ENCODE measurements at places on chromosomes 6 and 20.

- DNase-seq: no peak
Observed at GRCh38 chr6:4441981-4442434, 306.6 kb upstream of the ECI2 start.

- no peak for DNase-seq
Observed at GRCh38 chr6:106527979-106528378, 101.3 kb downstream of the RTN4IP1 start.

GRCh38 chr6:78324213-78324612 is 543.1 kb upstream of the IRAK1BP1 start:
- DNase-seq: no peak

DNA sequence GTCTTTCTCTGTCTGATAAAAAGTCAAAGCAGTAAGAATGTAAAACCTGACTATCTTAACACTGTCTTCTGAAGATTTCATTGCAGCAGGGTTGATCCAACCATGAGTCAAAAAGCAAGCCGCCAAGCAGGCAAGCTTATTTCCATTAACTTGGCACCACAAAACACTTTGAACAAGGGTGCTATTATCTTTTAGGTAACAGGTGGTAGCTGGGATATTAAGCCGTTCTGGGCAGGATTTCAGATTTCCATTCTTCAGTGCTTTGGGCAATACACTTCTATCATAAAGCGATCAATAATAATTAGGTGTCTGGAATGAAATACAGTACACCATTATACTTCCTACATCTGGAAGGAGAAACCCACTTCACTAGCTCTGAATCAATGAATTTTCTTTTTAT is 181.9 kb downstream of the TBC1D7 start:
- no peak for DNase-seq

GRCh38 chr20:8480597-8480996 is 348.5 kb downstream of the PLCB1 start:
- no peak for DNase-seq

GRCh38 chr6:78701407-78701806 is 165.9 kb upstream of the IRAK1BP1 start:
- DNase-seq: no peak

DNA sequence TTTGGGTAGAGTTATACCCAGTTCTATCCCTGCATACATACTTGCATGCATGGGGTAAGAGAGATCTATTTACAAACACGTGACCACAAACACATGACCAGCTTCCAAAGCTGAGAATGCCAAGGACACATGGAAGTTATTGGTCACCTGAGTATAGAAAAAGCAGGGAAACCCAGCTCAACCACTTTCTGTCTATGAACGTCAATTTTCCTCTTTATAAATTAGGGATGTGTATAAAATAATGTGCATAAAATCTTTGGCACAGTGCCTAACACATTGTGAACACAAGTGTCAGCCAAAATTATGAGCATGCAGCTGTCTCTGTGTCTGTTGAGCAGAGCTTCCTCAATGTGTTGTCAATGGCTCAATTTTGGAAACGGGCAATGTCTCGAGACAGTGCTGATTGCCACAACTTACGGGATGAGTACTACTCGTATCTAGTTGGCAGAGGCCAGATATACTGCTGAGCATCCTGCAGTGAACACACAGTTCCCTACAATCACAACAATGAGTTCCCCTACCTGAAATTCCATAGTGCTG is 44.9 kb downstream of the TPD52L1 start:
- no peak for DNase-seq

DNA sequence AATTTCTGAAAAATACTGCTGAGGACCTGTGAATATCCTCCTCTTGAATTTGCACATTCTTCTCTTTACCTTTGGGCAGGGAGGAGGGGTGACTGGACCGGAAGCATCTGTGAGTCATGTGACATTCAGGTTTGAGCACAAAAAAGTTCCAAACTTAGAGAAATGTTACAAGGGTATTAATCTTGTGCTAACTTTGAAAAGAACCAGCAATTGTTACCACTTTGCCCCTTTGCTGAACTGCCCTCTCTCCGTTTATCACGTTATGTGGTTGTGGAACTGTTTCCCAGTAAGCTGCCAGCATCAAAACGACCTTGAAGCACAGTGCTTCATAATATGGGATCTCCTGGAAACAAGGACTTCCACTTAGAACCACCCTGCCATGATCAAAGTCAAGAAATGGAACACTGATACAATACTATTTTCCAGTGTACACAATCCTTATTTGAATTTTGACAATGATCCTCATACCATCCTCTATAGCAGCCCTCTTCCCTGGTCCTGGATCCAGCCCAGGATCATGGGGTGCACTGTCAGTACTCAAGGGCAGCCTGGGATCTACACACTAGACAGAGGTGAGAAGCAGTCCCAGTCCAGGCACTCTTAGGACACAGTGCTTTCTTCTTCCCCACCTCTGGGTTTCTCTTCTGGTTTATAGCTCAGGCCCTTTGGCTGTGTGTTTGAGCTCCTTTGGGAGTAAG is 2.3 kb upstream of the TUBB1 start:
- no peak for DNase-seq

GRCh38 chr20:45470262-45470931 is 844 bp downstream of the WFDC2 start:
- DNase-seq: no peak

DNA sequence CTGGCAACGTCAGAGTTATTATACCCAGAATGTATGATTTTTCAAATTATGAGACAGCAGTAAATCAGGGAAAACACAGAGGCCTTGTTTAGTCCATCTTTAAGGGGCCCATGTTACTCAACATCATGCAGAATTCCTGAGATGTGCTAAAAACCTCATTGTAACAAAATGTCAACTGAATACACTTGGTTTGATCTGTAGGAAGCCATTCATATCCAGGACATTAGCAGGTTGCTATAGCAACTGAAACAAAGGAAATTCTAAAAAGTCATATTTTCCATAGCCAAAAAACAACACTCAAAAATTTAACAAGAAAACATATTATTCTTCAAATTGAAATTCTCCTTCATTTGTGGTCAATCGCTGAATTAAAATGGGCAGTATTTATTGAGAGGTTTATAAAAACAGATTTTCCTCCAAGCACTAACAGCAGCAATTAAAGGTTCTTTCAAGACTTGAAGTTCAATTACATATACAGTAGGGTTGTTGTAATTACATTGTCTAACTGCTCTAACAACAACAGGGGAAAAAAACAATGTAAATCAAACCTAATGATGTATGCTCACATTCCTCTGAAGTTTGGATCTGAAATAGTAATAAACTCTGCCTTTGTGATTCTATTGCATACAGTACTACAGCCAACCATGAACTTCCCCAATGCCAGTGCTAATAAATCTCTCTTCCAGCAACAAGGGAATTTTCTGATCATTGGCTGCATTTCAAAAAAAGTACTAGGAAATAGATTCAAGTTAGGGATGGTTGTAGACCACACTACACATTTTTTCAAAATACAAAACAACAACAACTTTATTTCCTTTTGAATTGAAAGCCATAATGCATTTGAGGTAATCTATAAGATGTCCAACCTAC is 34.9 kb downstream of the COL12A1 start:
- no peak for DNase-seq

GRCh38 chr20:6348908-6349307 is 226.1 kb upstream of the FERMT1 start:
- DNase-seq: no peak

DNA sequence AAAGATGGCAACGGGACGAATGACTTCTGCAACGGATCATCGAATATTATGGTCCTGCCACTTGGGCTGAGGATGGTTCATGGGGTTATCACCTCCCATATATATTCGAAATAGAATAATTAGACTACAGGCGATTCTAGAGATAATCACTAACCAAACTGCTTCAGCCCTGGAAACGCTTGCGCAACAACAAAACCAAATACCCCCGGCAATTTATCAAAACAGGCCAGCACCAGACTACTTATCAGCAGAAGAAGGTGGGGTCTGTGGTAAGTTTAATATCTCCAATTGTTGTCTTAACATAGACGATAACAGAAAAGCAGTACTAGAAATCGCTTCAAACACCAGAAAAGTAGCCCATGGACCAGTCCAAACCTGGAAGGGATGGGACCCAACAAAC is 31.0 kb upstream of the ULBP3 start:
- DNase-seq: no peak

DNA sequence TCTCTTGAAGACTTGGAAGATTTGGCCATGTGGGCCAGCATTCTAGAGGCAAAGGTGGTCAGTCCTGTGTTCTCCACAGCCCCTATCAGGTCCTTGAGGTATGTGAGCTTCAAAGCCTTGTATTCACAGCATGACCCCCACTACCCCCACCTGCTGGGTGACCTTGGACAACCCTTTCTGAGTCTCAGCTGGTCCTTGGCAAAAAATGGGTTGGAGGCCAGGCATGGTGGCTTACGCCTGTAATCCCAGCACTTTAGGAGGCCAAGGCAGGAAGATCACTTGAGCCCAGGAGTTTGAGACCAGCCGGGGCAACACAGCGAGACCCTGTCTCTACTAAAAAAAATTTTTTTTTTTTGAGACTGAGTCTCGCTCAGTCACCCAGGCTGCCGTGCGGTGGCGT is 42.6 kb downstream of the UBE2V1 start:
- no peak for DNase-seq

GRCh38 chr20:38680500-38681306 is 43.6 kb upstream of the SLC32A1 start:
- DNase-seq: no peak

DNA sequence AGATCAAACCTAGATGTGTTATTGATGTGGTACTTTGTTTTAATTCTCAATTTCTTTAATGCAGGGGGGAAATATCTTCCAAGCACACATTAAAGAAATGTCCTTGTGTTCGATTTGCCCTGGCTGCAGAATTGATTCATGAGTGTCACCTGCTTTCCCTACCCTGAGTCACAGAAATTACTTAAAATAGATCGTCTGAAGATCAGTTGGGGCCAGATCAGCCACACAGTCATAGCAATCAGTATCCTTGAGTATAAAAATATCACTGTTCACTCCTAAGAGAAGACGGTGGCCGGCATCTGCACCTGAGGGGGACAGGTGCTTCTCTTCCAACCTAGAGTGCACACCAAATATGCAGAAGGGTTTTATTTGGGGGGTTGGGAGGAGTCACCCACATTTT is 115.2 kb upstream of the RIN2 start:
- DNase-seq: no peak

DNA sequence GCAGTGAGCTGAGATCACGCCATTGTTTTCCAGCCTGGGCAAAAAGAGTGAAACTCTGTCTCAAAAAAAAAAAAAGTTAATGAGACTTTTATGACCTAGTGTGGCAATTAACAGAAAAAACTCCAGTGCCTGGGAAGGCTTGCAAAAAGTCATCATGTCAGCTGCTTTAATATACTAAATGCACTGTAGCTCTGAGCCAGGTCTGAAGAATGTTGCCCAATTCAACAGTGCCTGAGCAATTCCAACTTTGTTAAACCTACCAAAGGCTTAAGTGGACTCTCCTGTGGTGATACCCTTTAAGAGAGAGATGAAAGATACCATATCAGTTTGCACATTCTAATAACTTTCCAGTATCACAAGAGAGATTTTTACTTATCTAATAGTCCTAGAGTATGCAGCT is 6.5 kb upstream of the ROS1 start:
- DNase-seq: no peak

- DNase-seq: no peak
Observed at GRCh38 chr6:23380465-23380864, 745.5 kb upstream of the NRSN1 start.

DNA sequence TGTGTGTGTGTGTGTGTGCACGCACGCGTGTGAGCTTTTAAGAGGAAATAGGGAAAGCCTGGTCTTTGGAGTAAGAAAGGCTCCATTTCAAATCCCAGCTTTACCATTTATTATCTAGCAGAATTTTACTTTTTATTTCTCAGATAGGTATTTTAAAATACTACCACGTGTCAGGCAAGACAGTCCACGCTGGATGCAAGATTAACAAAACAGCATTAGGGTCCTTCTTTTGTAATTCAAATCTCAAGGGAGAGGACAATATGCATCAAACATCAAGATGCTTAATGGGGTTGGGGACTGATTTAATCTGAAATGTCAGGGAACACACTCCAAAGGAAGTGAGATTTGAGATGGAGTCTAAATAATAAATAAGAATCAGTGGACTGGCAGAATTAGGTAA is 768.8 kb downstream of the PHF3 start:
- DNase-seq: no peak

- no peak for DNase-seq
Observed at GRCh38 chr6:141321493-141322347, 811.0 kb upstream of the GJE1 start.

- DNase-seq: no peak
Observed at GRCh38 chr6:113318575-113318917, 538.6 kb upstream of the MARCKS start.

DNA sequence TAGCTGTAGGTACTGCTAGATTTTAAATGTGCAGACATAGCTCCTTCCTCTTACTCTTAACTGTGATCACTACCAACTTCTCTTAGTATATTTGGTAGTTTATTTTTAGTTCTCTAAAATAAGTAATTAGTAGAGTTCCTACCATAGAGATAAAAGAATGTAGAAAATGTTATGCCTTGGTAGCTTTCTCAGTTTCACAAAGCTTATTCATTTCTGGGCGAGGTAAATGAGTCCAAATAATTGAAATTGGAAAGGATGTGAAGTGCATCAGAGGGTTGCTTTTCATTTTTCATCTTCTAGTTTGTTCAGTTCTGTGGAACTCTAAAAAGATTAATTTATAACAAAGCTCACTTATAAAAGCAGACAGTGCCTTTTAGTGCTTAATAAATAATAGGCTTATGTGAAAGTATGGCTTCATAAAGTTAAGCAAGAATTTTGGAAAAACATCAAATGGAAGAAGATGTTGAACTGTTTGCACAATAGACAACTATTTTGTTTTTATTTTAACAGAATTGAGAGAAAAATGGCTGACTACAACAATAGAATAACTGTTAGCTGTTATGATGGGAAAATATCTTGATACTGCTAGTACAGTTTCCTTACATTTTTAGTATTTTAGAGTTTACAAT is 303.7 kb downstream of the UTRN start:
- DNase-seq: no peak

DNA sequence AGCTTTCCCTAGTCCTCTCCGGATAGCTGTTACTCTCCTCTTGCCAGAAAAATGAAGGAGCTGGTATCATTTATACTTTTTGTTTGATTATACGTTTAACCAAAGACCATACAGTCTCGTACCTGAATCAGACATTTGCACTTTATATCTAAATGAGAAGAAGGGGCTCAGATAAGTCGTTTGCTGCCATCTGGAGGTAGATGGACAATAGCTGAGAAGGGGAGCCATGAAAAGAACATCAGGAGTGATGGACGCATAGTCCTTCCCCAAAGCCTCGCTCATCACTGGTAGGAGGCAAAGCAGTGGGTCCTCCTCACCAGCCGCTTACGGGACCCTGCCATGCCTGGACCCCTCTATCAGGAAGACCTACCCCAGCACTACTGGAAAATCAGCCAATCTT is 45.4 kb downstream of the RPF2 start:
- DNase-seq: no peak

- no peak for DNase-seq
Observed at GRCh38 chr20:62845416-62846160, 16.0 kb downstream of the TCFL5 start.

DNA sequence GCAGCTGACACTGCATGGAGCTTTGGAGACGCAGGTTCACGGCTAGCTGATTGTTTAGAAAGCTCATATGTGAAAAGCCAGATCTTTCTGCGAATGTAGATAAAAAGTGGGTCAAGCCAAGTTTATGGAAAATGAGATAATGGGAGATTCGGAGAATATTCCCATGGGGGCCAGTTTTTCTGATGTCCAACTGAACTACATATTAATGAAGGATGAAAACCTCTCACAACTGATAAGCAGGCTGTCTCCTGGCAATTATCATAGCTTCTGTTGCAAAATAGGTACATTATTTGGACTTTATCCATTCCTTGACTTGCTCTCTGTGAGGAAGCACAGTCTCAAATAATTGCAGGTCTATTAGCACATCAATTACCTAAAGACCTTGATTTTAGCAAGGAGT is 21.1 kb downstream of the HDGFL1 start:
- no peak for DNase-seq

Measured in activated T-helper 1 cell treated with anti-CD3 and anti-CD28 coated beads, Interleukin-2, amount 50 U/mL, for 16 hours (primary cell).